ENCODE measurements at places on chromosomes 2 and 18.
A peak's percentile ranks its signal among the peaks of the same experiment; 100 is the strongest.

GRCh38 chr2:157871415-157871814 lies 4.7 kb downstream of the ACVR1 start:
- no peak for DNase-seq

DNA sequence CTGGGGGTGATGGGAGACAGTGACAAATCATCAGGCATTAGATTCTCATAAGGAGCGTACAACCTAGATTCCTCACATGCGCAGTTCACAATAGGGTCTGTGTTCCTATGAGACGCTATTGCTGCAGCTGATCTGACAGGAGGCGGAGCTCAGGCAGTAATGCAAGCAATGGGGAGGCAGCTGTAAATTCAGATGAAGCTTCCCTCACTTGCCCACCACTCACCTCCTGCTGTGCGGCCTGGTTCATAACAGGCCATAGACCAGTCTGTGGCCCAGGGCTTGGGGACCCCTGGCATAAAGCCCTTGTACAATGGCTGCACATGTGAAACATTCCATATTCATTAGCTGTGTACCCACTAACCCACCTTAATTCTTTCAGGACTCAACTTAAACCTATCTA lies 18.0 kb downstream of the NMUR1 start:
- DNase-seq, result no peak

DNA sequence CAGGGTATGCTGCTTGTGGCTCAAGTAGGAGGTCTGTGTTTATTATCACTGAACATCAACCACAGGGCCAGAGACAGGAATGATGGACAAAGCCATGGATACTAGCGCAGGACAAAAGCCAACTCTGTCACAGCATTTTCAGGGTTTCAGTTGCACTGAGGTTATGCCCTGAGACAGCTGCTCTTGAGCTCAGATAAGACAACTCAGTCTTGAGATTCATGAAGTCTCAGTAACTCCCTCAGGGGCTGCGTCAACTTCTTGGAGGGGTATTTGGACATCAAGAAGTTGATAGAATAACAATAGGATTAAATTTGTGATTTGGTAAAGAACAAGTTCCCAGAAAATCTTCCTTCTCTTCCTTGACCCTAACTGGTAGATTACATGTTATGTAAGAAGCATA lies 287.0 kb upstream of the SLC14A2 start:
- no peak for DNase-seq

DNA sequence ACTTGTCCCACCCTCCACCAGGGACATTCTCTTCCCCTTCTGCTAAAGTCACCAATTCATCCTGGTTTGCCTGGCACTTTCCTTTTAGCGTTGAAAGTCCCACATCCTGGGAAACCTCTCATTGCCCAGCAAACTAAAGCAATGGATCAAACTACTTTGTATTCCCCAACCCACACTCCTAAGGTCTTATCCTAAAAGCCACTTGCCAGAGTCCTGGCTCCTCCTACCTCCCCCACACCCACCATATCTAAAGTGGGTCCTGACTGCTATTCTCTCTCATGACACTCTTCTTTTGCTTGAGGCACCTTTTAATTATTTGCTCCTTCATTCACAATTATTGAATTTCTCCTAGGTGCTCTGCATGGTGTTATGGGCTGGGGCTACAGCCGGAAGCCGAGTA lies 40.6 kb downstream of the GKN2 start:
- DNase-seq, result no peak

GRCh38 chr18:55351241-55351691 lies 236.7 kb downstream of the TCF4 start:
- DNase-seq, result no peak

GRCh38 chr2:201858281-201859184 lies 52.2 kb downstream of the CDK15 start:
- DNase-seq, result no peak

- no peak for DNase-seq
Observed at GRCh38 chr2:56770490-56770889, 586.7 kb downstream of the CCDC85A start.

GRCh38 chr2:221426929-221427328 lies 145.2 kb downstream of the EPHA4 start:
- DNase-seq, result no peak

DNA sequence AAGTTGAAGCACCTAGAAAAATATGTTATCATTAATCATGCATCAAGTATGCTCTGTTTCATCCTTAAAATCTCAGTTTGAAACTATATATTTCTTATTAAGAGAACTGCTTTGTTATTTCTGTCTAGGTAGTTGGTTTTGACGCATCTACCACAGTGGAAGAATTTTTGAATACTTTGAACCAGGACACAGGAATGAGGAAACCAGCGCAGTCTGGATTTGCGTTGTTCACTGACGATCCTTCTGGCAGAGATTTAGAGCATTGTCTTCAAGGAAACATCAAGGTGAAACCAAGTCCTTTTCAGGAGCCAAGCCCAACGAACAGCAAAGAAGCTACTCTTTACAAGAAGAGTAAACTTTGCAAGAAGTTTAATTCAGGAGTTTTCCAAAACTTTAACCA lies 30.1 kb upstream of the DYNC2LI1 start:
- DNase-seq, result no peak

GRCh38 chr2:86019121-86019520 lies 86.6 kb downstream of the POLR1A start:
- DNase-seq, result no peak

DNA sequence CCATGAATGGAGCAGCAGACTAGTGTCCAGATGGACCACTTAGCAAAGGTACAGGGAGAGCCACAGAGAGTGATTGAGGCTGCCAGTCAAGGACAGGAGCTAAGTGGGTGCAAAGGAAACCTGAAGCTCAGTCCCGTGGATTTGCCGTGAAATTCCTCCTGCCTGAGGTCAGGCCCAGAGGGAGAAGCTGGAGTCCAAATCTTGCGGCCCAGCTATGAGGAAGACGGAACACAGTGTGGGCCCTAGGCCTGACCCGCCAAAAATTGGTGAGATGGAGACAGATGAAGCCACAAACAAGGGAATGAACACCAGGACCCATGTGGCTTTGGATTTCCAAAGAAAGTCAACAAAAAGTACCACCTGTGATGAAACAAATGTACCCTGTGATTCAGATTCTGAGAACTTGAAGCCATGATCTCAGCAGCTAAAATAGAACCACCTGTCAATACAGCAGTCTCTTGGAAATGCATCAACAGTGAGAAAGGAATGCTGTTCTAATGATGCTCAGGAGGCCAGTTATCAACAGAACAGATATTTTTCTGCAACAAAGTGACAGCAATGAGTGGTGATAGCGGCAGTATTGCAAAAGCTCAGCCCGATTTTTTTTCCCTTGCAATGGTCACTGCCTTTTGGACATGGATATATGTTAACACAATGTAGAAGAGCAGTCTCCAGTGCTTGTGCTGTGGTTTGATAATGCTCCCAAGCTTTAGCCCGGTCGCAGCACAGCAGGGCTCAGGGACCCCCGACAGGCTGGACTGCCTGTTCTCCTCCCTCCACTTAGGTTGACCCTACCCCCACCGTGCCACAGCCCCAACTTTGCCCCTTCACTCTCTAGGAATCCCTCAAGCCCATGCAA lies 10.7 kb downstream of the COL6A3 start:
- no peak for DNase-seq

- DNase-seq, result no peak
Observed at GRCh38 chr2:138752197-138752956, 27.8 kb downstream of the NXPH2 start.

GRCh38 chr2:57809230-57809629 lies 237.4 kb upstream of the VRK2 start:
- no peak for DNase-seq

- no peak for DNase-seq
Observed at GRCh38 chr2:29011418-29012060, 30.4 kb downstream of the TOGARAM2 start.

DNA sequence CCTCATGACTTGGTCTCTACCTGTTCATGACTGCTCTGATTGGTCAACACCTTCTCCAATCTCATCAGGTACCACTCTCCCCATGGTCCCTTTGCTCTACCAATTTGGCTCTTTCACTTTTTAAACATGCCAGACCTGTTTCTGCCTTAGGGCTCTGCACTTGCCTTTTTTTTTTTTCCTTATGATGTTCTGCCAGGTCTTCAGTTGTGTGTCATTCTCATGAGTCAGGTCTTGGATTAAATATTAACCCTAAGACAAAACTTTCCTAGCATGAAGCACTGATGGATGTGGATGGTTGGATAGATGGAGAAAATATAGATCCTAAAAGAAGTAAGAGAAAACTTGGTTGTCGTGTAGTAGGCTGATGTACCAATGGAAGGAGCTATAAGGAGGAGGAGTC lies 219.3 kb downstream of the TTC32 start:
- DNase-seq, result no peak

DNA sequence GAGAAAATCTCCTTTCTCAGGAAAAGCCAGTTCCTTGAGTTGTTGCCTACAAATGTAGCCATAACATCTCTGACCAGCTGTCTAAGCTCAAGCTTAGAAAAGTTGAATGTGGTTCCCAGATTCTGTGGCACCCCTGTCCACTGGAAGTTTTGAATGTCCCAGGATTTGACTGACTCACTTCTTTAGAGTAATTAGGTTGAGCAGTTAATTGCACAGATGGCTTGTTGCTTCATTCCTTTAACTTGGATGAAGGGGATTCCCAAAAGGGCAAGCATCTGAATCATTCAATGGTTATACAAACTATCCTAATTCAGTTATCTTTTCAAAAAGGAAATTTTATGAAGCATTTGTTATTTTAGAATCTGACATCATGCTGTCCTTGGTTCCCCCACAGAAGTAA lies 374.7 kb downstream of the LNPK start:
- DNase-seq, result peak; percentile 7
